ENCODE measurements at places on chromosomes 11 and 22. TPM values are rescaled to one million over a fixed set of nuclear protein-coding genes. Genes with fewer than 3 reads are reported as not detected.

C1QTNF6 gene
- 4.4 TPM for total RNA-seq

PTGDR2 gene
- total RNA-seq, result 1.8 TPM

SCGB1C1 gene
- total RNA-seq, result not detected

CSF2RB gene
- total RNA-seq, result 0.92 TPM

YAP1 gene
- total RNA-seq, result 33.9 TPM
